ENCODE measurements at places on chromosomes 1 and 21.

DNA sequence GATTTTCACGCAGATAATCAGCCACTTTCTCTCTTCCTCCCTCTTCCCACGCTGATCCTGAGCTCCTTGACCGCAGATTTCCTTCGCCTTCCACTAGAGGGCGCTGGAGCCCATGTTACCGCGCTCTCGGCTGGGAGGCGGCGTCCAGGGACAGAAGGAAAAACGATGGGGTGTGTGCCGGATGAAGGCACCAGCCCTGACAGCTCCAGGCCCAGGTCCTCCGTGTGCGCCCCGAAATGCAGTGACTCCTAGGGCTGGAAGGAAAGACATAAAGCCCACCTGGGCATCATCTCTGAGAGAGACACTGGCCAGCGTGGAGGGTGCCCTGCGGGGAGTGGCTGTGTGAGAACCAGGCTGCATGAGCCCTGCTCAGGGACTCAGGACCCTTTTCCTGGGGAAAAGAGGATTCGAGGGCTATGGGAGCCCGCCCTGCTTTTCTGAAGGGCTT, 44.9 kb upstream of the CYP2J2 start:
- DNase-seq, result peak; percentile 30

- no peak for DNase-seq
These were observed 16.0 kb downstream of the CYYR1 start for GRCh38 chr21:26557106-26557505.

DNA sequence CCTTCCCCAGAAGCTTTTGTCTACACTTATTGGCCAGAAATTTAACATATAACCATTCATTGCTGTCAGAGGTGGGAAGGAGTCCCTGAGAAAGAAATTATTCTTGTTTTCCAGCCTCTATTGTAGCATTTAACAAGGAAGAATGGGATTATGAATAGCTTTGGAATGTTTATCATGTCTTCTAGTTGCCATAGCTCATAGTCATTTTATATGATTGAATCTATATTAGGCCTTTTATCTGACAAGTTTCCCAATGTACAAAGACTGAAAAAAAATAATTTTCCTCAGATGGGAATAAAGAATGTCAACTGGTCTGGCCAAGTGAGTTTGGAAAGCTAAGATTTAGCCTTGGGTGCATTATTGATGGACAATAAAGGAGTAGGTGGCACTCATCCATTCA, 28.3 kb downstream of the PTPRC start:
- DNase-seq, result no peak

- no peak for DNase-seq
These were observed 27.8 kb downstream of the ELK4 start for GRCh38 chr1:205604059-205604458.

GRCh38 chr1:241614144-241614543, 26.0 kb downstream of the CHML start:
- no peak for DNase-seq

DNA sequence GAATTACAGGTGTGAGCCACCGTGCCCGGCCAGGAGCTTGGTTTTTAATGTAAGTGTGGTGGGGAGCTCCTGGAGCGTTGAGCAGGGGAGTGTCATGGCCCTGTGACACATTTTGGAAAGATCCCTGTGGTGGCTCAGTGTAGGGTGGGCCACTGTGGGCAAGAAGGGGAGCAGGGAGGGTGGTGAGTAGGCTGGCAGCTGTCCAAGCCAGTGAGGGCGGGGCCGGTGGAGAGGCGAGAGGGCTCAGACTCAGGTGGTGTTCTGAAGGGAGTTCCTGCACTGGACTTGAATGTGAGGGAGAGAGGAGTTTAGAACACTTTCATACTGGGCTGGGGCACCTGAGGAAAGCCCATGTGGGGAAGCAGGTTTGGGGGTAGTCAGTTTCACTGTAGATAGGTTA, 3.1 kb upstream of the EVA1B start:
- no peak for DNase-seq

DNA sequence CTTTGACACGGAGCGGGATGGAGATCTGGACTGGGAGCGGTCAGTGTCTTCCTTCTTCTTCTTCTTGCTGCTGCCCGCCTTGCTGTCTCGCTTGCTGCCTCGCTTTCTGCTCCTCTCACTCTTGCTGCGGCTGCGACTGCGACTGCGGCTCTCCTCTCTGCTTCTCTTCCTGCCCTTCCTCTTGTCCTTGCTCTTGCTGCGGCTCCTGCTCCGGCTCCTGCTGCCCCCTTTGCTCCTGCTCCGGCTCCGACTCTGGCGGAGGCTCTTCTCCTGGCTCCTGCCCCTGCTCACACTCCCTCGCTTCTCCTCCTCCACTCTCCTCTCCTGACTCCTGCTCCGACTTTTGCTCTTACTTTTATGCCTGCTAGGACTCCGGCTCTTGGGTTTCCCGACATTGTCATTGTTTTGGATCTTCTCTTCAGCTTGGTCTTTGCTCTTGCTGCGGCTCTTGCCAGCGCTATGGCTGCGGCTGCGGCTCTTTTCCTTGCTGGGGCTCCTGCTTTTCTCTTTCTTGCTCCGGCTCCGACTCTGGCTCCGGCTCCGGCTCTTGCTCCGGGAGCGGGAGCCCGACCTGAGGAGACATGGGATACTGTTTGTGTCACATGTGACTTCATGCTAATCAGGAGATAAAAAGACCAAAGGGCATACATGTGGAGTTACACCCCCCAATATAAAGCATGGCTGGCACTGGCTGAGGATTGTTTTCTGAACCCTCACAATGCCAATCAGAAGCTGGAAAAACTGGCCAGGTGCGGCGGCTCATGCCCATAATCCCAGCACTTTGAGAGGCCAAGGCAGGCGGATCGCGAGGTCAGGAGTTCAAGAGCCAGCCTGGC, 25.2 kb upstream of the TMEM200B start:
- no peak for DNase-seq

DNA sequence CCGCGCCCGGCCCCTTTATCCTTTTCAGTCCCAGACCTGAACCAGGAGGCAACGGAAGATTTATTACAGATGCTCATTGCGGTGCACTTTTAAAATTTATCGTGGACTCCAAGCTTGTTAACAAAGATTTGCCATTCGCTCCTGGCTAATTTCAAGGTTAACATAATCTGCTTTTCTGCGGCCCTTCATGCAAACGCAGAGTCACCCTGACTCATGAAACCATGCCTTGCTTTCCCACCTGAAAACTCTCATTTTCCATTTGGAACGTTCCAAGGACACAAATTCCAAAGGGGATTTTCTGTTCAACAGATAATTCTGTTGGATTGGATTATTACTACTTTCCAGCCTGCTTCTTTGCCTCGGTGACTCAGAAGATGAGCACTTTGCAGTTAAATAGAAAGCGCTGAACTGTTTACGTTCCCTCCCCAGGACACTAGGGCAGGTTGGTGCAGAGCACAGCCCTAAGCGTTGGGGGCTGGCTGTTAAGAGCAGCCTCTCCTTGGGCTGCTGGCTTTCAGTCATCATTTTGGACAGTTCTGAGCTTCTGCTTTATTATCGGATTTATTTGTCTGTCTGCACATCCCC, 51.1 kb downstream of the CD247 start:
- DNase-seq, result no peak

DNA sequence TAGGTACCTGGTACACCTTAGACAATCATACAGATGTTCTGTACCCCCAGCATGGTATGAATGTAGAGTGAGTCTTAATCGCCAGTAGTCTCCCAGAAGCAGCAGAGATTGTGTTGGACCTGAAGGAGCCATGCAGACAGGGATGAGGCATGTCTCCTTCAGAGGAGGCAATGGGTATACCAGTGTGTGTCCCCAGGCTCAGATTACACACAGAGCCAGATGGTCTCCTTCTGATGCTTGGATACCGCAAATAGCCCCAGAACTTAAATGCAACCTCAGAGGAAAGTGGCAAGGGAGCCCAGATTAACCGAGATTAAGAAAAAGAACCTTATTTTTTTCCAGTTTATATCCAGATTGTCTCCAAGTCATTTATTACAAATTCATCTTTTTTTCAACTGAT, 96.8 kb upstream of the C21orf91 start:
- no peak for DNase-seq

DNA sequence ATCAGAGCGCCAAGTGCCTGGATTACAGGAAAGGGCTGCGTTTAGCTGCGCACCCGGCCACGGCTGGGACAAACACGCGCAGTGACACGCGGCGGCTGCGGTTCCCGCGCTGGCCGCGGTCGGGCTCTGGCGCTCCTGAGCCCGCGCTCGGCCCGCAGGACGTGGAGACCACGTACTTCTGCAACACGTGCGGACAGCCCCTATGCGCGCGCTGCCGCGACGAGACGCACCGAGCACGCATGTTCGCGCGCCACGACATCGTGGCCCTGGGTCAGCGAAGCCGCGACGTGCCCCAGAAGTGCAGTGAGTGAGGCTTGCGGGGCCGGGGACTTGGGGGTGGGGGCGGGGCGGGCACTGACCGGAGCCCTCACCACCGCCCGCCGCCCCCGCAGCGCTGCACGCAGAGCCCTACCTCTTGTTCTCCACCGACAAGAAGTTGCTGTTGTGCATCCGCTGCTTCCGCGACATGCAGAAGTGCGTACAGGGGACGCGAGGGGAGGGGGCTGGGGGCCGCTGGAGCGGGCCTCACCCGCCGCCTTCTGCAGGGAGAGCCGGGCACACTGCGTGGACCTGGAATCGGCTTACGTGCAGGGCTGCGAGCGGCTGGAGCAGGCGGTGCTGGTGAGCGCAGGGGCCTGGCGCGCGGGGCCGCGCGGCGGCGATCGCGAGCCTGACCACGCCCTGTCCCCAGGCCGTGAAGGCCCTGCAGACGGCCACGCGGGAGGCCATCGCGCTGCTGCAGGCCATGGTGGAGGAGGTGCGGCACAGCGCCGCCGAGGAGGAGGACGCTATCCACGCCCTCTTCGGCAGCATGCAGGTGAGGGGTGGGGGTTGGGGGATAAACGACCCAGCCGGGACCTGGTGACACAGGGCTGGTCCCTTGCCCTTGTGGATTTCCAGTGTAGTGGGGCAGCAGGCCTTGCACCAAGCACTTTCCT, 3.1 kb downstream of the RNF207 start:
- DNase-seq, result no peak

- DNase-seq, result no peak
These were observed 3.8 kb downstream of the CNR2 start for GRCh38 chr1:23909412-23909811.

- no peak for DNase-seq
These were observed 536 bp downstream of the HMGCL start for GRCh38 chr1:23824711-23825075.

DNA sequence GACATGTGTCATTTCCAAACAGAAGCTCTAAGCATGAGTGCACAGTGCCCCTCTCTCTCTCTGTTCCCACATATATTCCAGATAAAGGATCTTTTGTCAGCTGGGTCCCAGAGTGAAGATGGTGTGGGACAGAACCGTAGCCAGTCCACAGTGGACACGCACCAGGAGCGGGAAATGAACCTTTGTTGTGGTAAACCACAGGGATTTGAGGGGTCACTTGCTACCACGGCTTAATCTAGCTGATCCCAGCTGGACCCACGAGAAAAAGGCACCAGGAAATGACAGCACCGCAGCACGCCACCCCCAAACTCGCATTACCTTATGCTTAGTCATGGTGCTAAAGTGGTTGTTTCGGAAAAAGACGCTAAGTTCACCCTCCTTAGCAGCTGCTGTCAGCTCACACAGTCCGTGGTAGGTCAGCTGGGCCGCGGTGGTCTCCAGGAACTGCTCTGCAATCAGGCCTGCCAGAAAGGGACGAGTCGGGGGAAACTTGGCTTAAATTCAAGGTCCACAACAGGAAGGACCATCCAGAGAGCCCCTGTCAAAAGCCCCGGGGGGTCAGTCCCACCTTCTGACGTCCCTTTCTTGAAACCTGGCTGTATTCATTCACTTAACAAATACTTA, 7.5 kb downstream of the MINDY1 start:
- no peak for DNase-seq

GRCh38 chr1:206693029-206693428, 8.3 kb downstream of the MAPKAPK2 start:
- DNase-seq, result peak; percentile 57

- no peak for DNase-seq
These were observed 11.7 kb downstream of the LRIF1 start for GRCh38 chr1:110952031-110952430.

DNA sequence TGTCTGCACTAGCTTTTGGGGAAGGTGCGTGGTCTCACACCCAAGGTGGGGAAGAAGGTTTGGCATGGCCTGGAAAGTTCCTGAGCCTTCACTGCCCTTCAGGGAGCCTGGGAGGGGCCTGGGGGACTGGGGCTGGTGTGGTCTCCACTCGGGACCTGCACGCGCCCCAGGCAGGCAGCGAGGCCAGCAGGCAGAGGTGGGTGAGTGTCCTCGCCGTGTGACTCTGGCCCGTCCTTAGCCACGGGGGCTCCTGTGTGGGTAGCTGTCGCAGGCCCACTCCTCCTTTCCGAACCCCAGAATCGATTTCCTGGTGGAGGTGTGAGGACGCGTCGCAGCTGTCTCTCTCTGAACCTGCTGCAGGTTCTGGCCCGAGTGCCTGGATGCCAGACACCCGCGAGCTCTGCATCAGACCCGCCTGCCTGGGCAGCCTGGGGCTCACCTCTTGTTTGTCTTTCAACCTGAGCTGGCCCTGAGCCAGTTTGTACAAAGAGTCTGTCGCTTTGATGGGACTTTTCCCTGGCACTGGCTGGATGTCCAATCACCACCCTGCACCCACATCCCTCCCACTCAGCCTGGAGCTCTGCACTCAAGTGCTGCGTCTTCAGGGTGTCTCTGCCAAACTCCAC, 36.0 kb upstream of the SLC19A1 start:
- no peak for DNase-seq

GRCh38 chr1:223832637-223832943, 13.2 kb downstream of the TP53BP2 start:
- no peak for DNase-seq

GRCh38 chr1:19432943-19433718, 52.2 kb downstream of the CAPZB start:
- no peak for DNase-seq

DNA sequence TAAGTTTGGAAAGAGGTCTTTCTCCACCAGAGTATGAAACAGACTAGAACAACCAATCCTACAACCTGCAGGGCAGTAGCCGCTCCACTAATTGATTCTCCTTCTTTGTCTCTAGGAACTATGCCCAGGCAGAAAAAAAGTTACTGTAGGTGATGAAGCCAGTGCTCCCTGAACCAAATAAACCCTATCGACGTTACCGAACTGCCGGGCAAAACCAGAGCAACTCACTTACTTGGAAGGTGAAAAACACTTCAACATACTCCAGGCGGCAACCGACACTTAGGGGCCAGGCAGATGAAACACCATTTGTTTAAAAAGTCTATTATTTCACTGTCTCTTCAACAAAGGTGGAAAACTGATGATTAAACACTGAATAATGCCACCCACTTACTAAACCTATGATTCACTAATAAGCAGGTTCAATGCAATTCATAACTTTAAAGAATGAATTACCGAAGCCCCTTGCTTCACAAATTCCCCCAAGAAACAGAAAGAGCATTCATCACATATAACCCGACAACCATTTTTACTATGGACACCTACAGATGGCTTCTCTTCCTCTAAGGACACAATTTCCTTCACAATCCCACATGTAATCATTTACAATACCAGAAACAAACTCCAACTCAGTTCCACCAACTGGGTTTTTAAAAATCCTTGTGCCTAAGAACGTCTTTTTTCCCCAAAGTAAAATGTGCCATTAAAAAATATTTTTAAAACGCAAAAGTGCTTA, 1.6 kb downstream of the NRIP1 start:
- DNase-seq, result peak; percentile 4

GRCh38 chr21:43289966-43290365, 121.2 kb downstream of the CRYAA start:
- no peak for DNase-seq
